ENCODE measurements at places on chromosomes 12 and 14.

GRCh38 chr14:93049867-93050331, 65.8 kb downstream of the ITPK1 start:
- DNase-seq = no peak

GRCh38 chr12:89935850-89936249, 227.2 kb upstream of the ATP2B1 start:
- no peak for DNase-seq

DNA sequence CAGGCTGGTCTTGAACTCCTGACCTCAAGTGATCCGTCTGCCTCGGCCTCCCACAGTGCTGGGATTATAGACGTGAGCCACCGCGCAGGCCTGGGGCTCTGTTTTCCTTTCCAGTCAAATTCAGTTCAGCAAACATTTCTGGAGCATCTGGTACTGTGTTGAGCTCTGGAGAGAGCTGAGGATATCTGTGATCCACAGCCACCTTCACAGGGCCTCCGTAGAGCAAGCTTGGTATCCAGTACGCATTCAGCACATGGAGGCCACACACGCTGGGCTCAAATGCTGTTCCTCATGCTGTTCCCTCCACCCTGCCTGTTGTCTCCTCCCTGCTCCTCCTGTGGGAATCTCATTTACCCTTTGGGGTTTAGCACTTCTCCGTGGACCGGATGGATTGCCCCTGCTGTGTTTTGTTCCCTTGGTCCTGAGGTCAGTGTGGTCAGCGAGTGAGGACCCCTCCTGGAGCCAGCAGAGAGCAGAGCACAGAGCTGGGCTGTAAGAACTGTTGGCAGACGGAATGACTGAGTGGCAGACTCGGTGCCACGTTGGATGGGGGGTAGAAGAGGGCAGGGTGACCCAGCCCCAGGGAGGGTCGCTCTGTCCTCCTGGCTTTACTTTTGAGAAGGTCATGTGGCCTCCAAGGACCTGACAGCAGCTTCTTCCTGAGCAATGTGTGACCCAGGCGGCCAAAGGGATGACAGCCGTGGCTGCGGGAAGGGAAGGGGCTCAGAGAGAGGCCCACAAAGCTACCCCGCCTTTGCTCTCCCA, 891 bp downstream of the RPS6KL1 start:
- DNase-seq = no peak

DNA sequence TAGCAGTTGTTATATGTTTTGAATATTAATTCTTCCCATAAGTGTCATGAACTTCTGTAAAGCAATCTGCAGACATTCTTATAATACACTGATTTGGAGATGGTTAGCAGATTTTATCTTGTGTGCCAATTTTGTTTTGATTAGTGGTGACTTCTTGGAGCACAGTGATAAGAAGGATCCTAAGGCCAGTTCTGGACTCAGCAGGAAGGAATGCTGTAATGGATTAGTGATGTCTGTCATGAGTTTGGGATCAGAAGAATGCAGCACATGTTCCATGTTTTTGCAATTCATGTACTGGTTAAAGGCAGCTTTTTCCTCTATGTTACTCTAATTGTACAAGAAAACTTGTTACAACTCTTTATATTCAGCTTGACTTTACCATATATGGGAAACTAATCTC, 91.5 kb downstream of the UNC79 start:
- no peak for DNase-seq

- DNase-seq = no peak
These were observed 409.1 kb downstream of the NPAS3 start for GRCh38 chr14:33347796-33348195.

GRCh38 chr14:53971521-53971920, 14.9 kb upstream of the BMP4 start:
- DNase-seq = no peak

- DNase-seq = no peak
These were observed 48.7 kb downstream of the BEGAIN start for GRCh38 chr14:100538351-100539002.

GRCh38 chr12:98439981-98440581, 75.3 kb upstream of the TMPO start:
- DNase-seq = peak; percentile 98

DNA sequence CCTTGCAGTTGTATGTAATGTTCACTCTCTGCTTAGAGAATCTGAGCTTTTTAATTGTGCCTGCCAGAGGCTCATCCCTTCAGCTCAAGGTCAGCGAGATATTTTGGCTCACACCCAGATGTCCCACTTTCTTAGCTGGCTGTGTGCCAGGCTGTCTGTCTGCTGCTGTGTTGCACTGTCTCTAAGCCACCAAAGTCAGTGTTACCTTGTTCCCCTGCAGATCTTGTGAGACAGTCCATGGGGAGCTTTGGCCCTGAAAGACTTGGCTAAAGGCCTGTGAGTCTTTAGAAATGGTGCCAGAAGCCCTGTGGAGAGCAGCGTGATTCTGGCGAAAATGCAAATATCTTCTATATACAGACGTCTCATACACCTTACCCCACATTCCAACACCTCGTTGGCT, 293.7 kb downstream of the TTC6 start:
- no peak for DNase-seq

DNA sequence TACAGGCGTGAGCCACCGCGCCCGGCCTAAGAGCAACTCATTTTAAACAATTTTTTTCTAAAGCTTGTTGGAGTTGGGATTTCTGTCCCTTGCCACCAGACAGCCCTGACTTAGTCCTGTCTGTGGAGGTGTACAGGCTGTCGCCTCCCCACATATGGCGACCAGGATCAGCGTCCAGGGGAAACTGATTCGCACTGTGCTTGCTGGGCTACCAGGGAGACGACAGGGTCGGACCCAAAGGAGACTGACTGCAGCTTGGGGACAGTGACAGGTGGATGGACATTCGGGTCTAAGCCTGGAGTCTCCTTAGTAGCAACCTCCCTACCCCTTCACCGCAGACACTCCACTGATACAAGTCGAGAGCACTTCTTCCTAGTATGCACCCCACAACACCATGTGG, 40.3 kb downstream of the TRAFD1 start:
- no peak for DNase-seq

DNA sequence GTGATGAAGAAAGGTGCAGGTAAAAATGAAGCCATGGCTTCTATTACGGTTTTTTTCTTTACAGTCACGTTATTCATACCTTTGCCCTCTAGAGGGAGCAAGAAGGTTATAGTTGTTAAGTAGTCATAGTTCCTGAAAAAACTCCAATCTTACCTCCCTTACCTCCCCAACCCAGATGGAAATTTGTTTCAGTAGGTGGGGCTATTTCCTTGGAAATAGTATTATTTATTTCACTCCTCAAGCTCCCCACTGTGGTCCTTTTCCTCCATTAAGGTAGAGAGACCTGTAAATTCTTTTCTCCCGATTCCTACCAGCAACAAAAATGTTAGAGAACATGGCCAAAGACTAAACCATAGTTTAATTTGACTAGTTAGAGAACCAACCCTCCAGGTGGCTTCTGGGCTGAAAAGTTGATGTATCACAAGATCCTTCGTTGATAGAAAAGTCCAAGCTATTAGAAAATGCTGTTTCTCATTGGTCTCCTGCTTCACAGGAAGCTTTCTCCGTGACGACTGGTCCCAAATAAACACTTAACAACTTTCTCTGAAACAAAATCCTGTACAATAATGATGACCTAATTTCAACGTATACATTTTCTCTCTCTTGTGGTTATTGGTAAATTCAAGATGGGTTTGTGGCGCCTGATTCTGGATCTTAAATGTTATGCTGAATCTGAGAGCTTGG, 43.5 kb downstream of the TMX1 start:
- peak; percentile 84 for DNase-seq

DNA sequence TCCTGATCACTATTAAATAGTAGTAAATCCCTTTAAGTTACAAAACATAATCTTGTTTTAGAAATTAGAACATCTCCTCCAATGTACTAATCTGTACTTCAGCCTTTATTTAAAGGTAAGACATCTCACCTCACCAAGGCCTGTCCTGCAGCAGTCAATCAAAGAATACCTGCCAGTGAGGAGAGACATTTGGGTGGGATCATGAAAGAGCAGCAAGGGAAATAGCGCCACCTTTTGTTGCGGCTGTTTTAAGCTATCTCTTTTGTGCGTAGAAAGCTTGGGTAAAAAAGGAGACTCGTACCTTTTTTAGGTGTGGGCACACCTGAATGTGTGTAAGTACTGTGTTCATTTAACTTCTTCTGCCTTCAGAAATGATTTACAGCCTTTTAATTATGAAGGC, 117.8 kb upstream of the TMTC1 start:
- DNase-seq = no peak

DNA sequence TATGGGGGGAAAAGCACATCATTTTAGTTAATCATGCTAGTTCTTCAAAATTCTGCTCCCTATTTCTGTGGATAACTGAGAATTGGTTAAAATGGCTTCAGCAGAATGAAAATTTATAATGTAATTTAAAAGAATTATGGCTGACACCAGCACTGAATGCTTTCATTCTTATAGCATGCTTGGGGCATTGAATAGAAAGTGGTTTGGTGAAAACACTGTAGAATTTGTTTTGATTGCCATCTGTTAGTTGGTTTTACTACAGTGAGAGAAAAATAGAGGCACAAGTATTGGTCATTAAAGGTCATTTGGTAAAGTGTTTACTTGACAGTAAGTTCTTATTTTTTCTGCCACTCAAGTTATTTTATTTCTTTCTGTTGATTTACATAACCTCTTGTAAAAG, 70.8 kb downstream of the PRORP start:
- DNase-seq = no peak

DNA sequence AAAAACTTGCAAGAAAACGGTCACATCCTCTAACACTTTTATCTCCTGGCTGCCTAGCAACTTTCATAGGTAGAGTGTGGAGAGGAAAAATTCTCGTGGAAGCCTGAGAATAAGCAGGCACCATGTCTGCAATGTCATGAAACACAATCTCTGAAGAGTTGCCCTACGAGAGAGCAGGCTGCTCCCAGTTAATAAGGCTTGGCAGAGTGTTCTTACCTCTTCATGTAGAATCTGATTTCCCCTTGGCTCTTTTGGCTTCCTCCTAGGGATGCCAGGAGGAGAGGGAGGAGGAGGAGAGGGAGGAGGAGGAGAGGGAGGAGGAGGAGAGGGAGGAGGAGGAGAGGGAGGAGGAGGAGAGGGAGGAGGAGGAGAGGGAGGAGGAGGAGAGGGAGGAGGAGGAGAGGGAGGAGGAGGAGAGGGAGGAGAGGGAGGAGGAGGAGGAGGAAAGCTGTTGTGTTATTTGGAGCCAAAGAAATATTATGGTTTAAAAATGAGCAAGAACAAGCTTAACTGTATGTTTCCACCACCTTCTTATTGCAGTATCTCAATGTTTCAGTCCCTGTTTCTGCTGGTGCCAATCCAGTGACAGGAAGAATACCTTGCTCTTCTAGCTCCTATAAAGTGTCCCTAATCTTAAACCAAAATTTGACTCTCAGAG, 52.9 kb downstream of the EGLN3 start:
- DNase-seq = no peak

- no peak for DNase-seq
These were observed 56.1 kb downstream of the BMP4 start for GRCh38 chr14:53900499-53900898.

DNA sequence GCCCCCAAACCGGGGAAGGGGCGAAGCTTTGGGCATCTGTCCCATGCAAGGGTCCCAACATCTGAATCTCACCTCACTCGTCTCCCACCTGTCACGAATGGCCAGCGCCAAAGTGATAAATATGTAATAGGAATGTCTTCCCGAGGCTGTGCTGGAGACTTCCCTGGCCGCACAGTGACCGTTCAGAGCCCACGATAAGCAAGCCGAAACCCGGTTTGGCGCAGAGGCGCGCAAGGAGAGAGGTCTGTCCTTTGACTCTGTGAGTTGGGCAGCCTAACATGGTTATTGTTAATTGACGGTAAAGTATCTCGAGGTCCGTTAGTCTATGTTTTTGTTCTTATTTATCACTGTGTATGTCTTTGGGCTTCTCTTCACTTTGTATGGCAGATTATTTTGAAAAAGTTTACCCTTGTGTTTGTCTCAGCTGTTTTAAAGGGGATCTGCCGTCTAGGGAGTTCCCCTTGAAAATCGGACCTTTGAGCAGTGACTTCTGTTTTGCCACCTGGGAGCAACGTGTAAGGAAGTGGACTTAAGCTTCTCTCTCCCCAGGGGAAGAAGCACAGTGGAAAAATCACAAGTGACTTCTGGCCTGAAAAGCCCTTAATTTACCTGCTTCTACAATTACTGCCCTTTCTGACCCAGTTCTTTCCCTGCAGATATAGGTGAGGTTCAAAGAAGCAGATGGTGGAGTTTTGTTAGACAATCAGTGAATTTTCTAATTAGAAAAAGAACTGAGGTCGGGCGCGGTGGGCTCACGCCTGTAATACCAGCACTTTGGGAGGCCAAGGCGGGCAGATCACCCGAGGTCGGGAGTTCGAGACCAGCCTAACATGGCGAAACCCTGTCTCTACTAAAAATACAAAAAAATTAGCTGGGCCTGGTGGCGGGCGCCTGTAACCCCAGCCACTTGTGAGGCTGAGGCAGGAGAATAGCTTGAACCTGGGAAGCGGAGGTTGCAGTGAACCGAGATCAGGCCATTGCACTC, 1.1 kb upstream of the TM9SF1 start:
- DNase-seq = peak; percentile 63

DNA sequence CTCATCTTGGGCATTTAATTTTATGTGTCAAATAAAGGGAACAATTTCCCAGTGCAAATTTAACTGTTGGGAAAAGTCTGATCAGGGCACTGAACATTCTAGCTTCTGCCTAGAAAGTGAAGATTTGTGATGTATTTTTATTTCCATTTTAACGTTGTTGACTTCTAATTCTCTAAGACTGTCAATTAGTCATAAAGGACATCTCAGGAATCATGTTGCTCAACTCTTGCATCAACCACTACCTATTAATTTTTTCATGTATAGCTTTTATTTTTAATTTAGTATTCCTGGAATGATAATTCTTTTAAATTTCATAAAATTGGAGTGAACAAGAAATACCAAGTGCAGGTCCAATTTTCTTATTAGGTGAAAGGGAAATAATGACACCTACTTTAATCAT, 87.9 kb upstream of the METAP2 start:
- no peak for DNase-seq

DNA sequence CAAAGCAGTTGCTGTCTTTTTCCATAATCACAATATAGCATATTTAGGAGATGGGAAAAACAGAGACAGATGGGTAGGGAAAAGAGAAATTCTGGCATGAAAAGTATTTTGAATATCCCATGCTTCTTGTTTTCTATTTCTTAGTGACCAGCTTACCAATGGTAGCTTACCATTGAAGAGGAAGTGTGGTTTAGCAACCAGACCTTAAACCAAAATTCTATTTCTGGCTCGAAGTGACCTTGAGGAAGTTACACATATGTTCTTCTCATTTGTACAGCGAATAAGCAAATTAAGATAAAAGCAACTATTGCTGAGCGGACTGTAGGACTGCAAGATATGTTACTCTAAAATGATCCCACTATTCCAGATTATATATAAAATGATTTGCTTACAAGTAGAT, 82.9 kb downstream of the FGD4 start:
- DNase-seq = peak; percentile 67

DNA sequence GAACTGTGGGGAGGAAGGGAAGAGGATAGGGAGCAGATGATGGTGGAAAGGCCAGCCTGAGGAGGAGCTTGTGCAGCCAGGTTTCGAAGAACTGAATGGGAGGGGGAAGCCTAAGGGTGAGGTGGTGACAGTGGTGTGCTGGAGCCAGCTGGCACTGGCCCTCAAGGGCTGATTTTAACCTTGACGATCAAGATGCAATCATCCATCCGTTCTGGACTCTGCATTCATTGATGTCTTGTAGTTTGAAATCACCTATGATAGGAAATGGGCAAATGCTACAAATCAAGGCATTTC, 2.8 kb upstream of the ATG101 start:
- no peak for DNase-seq

GRCh38 chr12:69616025-69616424, 5.3 kb upstream of the LRRC10 start:
- no peak for DNase-seq

All from hematopoietic multipotent progenitor cell treated with erythropoietin and hydrocortisone succinate and interleukin-3 and kit ligand, for 6 days (in vitro differentiated cells).